ENCODE measurements at places on chromosomes 3 and 15. TPM values are rescaled to one million over a fixed set of nuclear protein-coding genes. Genes with fewer than 3 reads are reported as not detected.

GRCh38 chr3:14324224-14324944 lies 78.0 kb upstream of the SLC6A6 start:
- DNase-seq = no peak

The UQCC5 gene
- 1.8 TPM for total RNA-seq

DNA sequence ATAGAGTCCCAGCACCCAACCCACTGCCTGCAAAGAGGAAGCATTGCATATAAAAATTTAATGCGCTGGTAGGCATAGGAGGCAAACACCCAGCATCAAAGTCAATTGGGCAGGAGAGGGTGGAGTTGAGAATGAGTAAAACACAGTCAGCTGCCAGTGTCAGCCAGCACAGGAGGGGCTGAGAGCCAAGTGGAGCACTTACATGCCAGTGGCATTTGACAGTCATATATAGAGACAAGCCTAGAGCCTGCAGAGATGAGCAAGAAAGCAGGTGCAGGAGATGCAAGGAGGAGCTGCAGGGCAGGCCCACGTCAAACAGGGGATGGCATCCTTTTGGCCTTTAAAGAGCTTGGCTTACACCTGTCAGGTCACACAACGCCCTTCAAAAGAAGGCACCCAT lies 27.6 kb upstream of the ZFAND6 start:
- no peak for DNase-seq

- DNase-seq = no peak
Observed at GRCh38 chr3:29871087-29871486, 590.2 kb downstream of the RBMS3 start.

- no peak for DNase-seq
Observed at GRCh38 chr3:130661140-130661891, 85.3 kb downstream of the PIK3R4 start.

The HHATL gene
- total RNA-seq = not detected
